ENCODE measurements at places on chromosomes 6 and 20. TPM values are rescaled to one million over a fixed set of nuclear protein-coding genes. Genes with fewer than 3 reads are reported as not detected.

The FAM217A gene
- total RNA-seq, result not detected

The CHRNA4 gene
- not detected for total RNA-seq

The UQCC2 gene
- total RNA-seq, result 205 TPM

The COL9A3 gene
- not detected for total RNA-seq

The PTK6 gene
- 0.38 TPM for total RNA-seq

The DLL1 gene
- total RNA-seq, result 3.5 TPM

The FUT9 gene
- not detected for total RNA-seq

The HAO1 gene
- not detected for total RNA-seq

The FOXQ1 gene
- not detected for total RNA-seq

The RWDD2A gene
- 1.4 TPM for total RNA-seq

The GLP1R gene
- total RNA-seq, result 0.07 TPM

The EPB41L1 gene
- 0.57 TPM for total RNA-seq

The TNFRSF6B gene
- not detected for total RNA-seq

The NT5DC1 gene
- total RNA-seq, result 59.7 TPM

The MATN4 gene
- 1.0 TPM for total RNA-seq

The AGPAT4 gene
- 3.7 TPM for total RNA-seq

The ZBTB22 gene
- 8.8 TPM for total RNA-seq

The ADTRP gene
- 52.1 TPM for total RNA-seq

The CPXM1 gene
- total RNA-seq, result 2.0 TPM

The ERVFRD-1 gene
- total RNA-seq, result not detected

The PRKN gene
- 0.72 TPM for total RNA-seq

The KIAA1755 gene
- not detected for total RNA-seq

The MCHR2 gene
- total RNA-seq, result not detected

The MAP7 gene
- 1.3 TPM for total RNA-seq

The OR2H1 gene
- not detected for total RNA-seq

The GABRR1 gene
- not detected for total RNA-seq

The CGAS gene
- 17.4 TPM for total RNA-seq

The PCSK2 gene
- not detected for total RNA-seq

The MLN gene
- total RNA-seq, result not detected

The CFAP206 gene
- total RNA-seq, result not detected

The PRSS35 gene
- not detected for total RNA-seq

The CABLES2 gene
- total RNA-seq, result 5.1 TPM

The RCAN2 gene
- 0.37 TPM for total RNA-seq

The DLK2 gene
- total RNA-seq, result 0.52 TPM

The PNLDC1 gene
- not detected for total RNA-seq

The HLA-DQA1 gene
- total RNA-seq, result 0.81 TPM

The SLC4A11 gene
- total RNA-seq, result 0.72 TPM

The F13A1 gene
- total RNA-seq, result not detected

The HLA-DOA gene
- total RNA-seq, result 1.4 TPM

All from activated naive CD4-positive, alpha-beta T cell treated with anti-CD3 and anti-CD28 coated beads for 36 hours (primary cell).